Sigmoid colon (tissue), 7 donors: ENCODE measurements at places on chromosomes 1 and 21.
A peak's percentile ranks its signal among the peaks of the same experiment; 100 is the strongest.

- no peak for DNase-seq
Observed at GRCh38 chr1:108070662-108071061, 105.7 kb upstream of the VAV3 start.

GRCh38 chr1:187415065-187415464 is 586.3 kb downstream of the PLA2G4A start:
- no peak for DNase-seq

GRCh38 chr1:36207339-36207738 is 16.9 kb upstream of the THRAP3 start:
- DNase-seq, result peak; percentile 72

DNA sequence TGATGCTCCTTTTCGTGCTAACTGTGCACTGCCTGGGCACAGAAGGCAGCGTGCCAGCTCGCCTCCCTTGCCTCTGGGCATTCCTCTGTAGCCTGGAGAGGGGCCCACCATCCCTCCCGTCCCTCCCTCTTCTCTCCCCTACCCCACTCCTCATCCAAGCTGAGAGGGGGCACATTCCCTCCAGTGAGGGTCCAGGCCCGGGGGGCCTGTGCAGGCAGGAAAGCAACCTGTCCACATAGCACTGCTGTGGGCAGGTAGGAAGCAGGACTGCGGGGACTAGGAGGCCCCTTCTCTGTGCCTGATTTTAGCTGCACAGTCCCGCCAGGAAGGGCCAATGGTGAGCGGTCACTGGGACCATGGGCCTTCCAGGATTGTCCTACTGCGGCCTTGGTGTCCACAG is 10.3 kb upstream of the PKNOX1 start:
- DNase-seq, result no peak

GRCh38 chr1:58649555-58649954 is 50.3 kb downstream of the MYSM1 start:
- no peak for DNase-seq

GRCh38 chr1:66599346-66599745 is 65.4 kb downstream of the SGIP1 start:
- DNase-seq, result no peak

DNA sequence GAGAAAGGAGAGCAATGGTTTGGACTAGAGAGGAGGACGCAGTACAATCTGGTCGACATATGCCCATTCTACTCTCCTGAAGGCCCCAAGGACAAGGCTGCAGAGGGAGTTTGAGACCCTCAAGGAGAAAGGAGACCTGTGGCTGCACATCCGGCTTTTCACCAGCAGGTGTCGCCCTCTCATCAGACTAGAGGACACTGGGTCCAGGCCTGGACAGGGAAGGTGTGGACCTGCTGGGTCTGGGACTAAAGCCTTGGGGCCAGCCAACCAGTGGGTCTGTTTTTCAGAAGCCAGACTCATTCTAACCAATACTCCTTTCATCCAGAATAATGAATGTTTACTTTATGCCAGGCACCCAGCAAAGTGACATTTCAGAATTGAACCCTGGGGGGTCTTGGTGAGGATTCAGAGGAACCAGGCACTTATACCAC is 5.0 kb downstream of the SRARP start:
- DNase-seq, result peak; percentile 92

DNA sequence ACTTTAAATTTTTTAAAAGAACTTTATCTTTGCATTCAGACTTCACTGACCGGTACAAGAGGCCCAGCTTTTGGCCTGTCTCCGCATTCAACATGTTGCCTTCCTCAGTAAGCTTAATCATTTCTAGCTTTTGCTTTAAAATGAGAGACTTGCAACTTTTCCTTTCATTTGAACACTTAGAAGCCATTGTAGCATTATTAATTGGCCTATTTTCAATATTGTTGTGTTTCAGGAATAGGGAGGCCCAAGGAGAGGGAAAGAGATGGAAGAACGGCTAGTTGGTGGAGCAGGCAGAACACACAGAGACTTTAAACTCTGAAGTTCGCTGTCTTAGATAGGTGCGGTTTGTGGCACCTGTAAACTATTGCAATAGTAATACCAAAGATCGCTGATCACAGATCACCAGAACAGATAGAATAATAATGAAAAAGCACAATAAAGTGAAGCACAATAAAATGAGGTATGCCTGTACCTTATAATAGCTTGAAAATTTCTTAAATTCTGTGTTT is 31.4 kb downstream of the RABGAP1L start:
- no peak for DNase-seq

- DNase-seq, result peak; percentile 34
Observed at GRCh38 chr1:41749991-41750745, 168.6 kb downstream of the HIVEP3 start.

- DNase-seq, result no peak
Observed at GRCh38 chr1:149993181-149993580, 17.3 kb downstream of the OTUD7B start.

DNA sequence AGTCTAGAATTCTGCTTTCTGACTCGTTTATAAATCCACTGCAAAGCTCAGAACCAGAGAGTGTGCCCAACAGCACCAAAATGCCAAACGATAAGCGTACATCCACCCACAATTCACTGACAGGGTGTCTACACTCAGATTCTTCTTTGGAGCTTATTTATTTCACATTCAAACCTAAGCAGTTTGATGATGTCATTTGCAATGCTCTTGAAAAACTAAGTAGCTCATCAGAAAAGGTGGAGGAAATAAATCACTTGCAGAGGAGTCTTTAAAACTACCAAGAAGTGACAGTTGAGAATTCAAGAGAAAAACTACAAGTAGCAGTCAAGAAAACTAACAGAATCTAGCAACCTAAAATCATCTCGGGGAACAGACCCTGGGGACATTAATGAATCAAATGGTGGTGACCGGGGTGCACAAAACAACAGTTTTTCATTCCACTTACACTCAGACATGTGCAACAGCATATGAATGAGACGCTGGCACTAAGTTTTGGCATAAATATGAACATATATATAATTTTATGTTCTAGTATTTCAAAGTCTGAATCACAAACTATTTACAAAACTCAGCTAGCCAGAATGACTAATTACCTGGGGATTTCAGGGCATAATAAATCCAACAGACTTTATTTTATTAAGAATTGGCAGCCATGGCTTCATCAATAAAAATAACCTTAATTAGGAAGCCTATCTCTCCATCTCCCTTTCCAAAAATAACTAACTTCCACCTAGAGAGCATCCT is 119.4 kb downstream of the SIPA1L2 start:
- no peak for DNase-seq

GRCh38 chr1:94301186-94301585 is 63.8 kb upstream of the ARHGAP29 start:
- DNase-seq, result no peak

DNA sequence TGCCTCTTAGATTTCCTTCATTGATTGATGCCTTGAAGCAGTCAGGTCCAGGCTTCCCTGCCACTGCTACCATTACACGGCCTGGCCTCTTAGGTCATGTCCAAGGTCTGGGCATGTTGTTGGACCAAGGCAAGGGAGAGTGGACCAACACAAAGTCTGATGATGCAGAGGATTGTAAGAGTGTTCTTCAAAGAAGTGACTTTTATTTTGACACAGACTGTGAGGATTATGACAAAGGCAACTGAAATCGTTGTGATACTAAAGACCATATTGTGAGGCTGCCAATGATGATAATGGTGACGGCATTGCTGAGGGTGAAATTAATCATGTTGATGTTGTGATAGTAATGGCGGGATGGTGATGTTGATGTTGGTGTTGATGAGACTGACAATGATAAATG is 149.5 kb downstream of the GRIK3 start:
- DNase-seq, result no peak

GRCh38 chr1:232786845-232787455 is 18.3 kb upstream of the MAP10 start:
- DNase-seq, result no peak

DNA sequence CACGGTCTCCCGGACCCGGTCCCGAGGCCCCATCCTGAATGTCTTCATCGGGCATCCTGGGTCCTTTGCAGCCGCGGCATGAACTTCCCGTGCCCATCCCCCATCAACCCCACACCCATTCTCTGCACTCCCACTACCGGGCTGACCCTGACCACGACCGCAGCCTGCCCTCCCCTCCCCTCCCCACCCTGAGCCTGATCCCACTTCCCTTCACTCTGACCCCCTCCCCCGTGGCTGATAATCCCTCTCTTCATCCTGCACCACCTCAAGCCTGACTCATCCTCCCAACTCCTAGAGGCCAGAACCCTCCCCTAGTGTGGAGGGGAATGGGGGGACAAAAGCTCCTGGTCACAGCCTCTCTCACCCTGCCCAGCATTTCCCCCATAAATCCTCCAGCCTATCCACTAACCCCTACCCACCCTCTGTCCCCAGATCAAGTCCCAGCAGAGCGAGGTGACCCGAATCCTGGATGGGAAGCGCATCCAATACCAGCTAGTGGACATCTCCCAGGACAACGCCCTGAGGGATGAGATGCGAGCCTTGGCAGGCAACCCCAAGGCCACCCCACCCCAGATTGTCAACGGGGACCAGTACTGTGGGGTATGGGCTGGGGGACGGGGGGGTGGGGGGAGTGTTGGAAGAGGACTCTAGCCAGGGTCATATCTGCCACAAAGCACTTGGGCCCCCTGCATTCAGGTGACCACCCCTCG is 602 bp downstream of the SH3BGRL3 start:
- DNase-seq, result no peak

DNA sequence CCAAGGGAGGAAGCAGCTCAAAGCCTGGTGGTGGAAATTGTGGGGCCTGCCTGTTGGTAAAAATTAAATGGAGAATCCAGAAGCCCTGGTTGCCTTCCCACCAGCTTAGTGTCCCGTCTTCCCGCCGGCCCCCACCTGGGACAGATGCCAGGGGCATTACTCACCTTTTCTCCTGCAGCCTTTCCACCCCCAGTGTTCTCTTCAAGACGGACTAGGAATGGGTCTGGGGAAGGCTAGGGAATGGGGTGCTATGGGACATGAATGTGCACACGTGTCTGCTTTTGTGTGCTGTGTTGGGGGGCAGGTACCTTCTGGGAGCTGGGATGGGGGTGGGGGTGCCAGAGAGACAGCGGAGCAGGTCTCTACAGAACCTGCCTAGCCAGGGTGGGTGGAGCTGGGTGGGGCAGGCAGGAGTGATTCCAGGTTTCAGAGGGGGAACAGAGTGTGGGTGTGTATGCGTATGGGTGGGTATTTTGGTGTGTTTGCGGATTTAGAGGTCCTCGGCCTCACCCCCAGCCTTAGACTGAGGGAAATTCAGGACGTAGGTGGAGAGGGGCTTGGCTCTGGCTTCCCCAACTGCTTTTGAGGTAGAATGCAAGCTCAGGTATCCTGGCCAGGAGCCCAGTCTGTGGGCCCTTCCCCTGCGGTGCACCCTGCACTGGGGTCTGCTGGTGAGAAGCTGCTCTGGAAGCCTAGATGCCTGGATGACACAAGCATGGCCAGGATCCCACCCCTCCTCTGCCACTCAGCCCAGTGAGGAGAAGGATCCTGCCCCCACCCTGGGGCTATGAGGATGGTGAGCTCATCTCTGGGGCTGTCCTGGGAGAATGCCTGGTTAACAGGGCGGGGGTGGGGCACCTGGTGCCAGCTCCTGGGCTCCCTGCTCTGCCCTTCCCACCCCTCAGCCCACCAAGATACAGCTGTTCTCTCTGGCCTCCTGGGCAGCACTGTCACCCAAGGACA is 7.8 kb downstream of the VANGL2 start:
- no peak for DNase-seq

- no peak for DNase-seq
Observed at GRCh38 chr1:20014153-20014552, 34.7 kb upstream of the PLA2G2A start.

DNA sequence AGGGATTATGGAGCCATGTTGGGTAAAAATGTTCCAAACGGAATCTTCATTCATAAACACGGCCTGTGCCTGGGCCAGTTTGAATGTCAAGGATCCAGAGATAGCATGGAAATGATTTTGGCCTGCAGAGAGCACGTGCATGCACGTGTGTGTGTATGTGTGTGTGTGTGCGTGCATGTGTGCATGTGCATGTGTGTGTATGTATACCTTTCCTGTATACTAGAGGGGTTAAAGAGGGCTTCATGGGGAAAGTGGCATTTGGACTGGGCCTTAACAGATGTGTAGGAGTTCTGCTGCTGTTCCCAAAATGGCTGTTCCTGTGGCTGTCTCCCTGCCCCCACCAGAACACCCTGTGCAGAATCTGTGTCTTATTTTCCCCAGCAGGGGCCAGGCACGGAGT is 21.7 kb downstream of the TTC39A start:
- DNase-seq, result peak; percentile 34

- no peak for DNase-seq
Observed at GRCh38 chr1:54836594-54836993, 35.5 kb upstream of the TTC22 start.

GRCh38 chr1:2985694-2986548 is 35.3 kb upstream of the ACTRT2 start:
- DNase-seq, result no peak

GRCh38 chr1:29972421-29973053 is 736.2 kb downstream of the PTPRU start:
- no peak for DNase-seq

DNA sequence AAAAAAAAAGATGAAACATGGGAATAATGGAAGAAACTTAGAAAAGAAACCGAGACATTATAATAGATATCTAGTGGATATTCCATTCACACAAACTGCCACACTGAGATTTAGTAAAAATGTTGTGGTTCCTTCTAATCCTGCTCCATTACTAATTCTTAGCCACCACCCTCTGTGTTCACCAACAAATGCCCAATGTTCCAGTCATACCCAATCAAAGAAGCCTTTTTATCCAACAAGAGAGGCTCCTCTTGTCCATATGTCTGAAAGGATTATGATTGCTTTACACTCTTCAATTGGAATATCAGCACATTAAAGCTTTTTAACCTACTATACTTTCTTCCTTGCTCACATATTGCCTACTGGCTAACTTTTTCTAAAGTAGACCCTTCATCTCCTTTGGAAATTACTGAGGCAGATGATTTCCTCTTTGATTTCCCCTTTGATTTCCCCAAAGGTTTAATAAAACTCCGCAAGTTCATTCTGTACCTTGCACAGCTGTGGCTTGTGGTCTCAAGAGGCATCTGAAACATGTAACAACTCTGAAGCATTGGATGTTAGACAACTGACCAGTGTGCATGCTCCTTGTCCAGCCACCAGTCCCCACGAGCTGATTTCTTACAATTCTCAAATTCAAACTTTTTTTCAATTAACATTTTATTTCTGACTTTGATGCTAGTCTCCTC is 305.6 kb upstream of the LYPLAL1 start:
- DNase-seq, result no peak

- no peak for DNase-seq
Observed at GRCh38 chr1:22830757-22831340, 120.2 kb downstream of the EPHB2 start.

DNA sequence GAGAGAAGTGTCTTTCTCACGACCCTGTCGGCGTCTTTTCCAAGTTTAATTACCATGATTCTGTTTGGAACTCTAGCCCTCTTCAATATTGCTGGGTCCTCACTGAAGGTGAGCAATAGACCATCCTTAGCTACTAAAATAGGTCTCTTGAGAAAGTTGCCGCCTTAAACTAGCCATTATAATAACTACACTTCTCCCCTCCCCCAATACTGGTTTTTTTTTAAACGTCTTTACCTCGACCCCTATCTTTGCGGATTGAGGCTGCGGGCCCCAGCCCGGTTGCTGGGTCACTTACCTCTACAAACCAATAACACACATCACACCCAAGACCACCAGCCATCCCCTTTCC is 672 bp downstream of the ENSA start:
- DNase-seq, result no peak

GRCh38 chr1:228794173-228794572 is 58.9 kb downstream of the RHOU start:
- DNase-seq, result no peak

- DNase-seq, result no peak
Observed at GRCh38 chr1:165661703-165662102, 30.7 kb downstream of the MGST3 start.
